ENCODE measurements at places on chromosomes 16 and 17.

GRCh38 chr17:56908001-56908542 is 5.8 kb downstream of the TRIM25 start:
- DNase-seq, result no peak

DNA sequence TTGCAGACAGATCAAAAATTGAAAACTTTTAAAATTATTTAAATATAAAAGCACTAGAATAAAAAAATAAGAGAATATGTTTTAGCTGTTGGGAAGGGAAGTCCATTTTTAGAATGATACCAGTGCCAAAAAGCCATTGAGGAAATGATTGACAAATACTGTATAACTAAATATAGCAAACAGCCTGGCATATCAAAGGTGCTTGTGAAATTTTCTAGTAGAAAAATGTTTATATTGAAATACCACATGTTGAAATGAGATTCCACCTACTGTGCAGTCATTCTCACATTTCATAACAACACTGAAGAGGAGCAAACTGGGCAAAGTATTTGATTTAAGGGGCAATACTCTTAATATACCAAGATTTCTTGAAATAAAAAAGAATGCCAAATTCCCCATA is 183.5 kb downstream of the PHKB start:
- no peak for DNase-seq

DNA sequence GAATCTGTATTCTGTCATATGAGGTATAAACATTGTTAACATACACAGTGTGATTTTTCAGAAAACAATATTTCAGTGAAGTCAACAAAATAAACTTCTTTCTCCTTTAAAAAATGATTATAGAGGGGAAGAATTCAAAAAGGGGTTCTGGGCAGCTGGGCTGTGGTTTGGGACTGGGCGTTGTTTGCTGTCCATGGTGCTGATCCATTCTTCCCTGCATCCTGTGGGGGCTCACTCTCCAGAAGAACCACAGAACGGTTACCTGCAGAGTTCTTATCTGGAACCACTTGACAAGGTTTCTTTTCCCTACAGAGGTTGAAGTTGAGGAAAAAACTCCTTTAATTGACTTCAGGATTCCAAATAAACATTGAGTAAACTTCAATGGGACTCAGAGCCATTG is 1091.0 kb downstream of the CDH8 start:
- peak; percentile 73 for DNase-seq

- DNase-seq, result no peak
Measured at GRCh38 chr17:41393294-41393693, 4.1 kb downstream of the KRT31 start.

DNA sequence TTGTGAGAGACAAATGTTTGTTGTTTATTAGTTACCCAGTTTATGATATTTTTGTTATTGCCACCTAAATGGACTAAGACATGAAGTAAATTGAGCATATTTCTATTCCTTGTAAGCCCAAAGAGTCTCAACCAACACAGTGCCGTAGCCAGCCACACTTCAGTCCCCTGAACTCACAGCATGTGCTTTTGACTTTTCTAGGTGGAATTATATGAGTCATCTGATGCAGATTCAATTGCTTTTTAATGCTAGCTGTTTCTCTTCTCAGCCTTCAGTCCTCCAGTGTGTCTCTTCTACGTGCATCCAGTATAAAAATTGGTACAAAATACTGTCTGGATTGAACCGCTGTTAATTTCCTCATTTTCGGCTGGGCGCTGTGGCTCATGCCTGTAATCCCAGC is 39.0 kb downstream of the IQCK start:
- DNase-seq, result peak; percentile 68

DNA sequence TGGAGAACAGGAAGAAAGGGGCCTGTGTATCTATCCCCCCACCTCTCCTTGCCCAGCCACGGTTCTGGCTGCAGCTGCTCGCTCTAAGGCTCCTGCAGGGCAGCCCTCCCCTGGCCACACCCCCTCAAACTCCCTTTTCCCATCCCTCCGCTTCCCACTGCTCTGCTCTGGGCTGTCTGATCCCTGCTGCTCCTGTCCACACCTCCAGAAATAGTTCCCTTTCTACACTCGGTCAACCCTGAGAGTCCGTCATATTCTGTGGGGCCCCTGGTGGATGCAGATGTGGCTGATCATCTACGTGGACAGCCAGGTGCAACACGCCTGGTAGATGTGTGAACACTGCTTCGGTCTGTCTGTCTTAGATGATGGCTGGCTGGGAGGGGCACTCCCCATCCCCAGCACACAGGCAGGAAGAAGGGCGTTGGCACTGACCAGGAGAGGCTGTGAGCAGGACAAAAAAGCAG is 19.3 kb upstream of the KRT19 start:
- peak; percentile 72 for DNase-seq

GRCh38 chr17:75758131-75758905 is 6.7 kb downstream of the GALK1 start:
- DNase-seq, result no peak

DNA sequence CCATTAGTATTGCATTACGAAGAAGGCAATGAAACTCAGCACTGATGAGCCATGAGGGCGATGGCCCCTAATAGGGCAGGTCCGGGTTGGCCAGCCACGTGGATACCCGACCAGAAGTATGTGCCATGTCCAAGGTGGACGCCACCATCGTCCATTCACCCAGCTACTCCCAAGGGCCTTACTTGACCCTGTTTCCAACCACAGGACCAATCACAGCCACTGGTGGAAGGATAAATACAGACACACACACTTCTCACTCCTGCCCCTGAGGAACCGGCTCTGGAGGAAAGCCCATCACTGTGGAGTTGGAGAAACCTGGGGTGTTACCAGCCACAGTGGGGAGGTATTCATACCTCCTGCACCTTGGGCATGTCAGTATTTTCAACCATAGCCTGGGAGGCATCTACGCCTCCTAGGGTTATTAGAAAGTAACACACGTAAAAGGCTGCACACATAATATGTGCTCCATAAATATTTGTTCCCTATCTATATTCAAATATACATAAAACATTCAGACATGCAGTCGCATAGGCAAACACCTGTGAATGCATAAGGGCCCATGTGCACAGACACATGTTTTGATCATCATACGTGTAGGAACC is 5.4 kb upstream of the ITGA3 start:
- DNase-seq, result no peak

GRCh38 chr16:11913425-11914079 is 2.2 kb downstream of the GSPT1 start:
- peak; percentile 48 for DNase-seq

DNA sequence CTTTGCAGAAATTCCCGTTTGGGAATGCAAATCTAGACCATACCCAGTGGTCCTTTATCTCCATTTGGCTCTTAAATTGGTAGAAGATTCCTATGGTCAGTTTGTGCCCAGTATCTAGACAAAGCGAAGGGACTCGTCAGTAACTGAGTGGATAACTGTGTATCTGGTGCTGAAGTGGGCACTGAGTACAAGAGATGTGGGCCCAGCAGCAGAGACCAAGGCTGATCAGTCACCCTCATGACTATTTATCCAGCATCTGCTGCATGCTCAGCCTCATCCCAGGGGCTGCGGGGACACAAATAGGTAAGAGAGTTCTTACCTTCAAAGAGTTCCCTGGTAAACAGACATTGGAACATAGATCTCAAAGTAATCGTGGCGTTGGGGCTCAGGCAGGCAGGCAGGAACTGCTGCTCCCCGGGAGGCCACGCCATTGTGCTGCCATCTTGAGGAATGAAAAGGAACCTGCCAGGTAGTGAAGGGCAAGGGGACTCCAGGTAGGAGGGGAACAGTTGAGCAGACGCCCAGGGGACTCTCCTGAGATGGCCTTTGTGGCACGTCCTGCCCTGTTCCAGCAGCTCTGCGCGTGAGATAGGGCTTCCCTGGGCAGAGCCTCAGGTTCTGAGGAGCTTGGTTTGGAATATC is 10.3 kb downstream of the NT5M start:
- DNase-seq, result peak; percentile 27

DNA sequence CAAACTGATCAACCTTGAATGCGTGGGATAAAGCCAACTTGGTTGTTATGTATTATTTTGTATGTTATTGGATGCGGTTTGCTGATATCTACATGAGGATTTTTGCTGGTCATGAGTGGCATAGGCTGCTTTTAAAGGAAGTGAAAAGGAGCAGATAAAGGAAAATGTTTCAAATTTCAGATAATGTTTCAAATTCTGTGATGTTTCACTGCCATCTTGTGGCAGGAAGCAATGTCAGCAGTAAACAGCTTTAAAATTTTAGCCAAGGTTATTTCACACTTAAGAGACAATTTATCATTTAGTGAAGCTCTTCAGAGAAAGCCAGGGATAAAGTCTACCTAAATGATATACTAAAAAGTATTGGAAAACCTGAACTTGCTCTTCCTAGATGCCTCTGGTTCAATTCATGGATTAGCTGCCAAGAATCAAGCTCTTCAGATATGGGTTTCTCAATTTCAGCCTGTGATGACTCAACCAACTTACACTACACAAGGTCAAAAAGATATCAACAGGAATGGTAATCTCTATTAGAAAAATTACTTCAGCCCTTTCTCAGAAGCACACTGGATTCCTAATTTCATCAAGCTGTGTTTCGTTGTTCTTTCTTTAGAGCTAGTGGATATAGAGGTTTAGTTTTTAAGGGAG is 136.0 kb upstream of the C17orf78 start:
- peak; percentile 53 for DNase-seq

DNA sequence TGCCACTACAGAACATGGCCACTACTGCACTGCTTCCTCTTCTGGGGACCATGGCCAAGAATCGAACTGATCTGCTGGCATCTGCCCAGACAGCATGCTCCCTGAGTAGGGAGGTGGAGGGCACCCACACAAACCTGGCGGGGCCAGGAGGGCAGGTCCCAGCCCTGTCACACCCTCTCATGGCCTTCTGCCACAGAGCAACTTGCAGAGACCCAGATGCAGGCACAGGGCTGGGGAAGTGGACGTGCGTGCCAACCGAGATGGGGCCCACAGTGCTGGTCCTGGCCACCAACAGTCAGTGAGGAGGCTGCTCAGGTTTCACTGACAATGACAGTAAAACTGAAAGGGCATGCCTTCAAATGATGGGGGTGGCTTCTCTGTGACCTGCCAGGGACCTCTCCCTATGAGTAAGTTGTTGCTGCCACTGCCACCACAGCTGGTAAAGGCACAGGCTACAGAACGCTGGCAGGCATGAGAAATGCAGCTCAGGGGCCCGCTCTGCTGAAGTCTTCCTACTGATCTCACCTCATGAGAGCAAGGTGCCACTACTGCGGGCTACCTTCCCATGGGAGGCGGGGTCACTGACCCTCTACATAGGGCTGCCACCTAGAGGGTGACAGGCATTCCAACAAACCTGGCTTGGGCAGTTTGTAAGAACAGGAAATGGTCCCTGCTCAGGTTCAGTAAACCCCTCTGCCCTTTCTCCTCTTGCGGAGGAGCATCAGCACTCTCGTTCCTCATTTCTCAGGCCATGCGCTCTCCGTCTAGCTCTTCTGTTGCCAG is 15.5 kb downstream of the HIC1 start:
- no peak for DNase-seq

DNA sequence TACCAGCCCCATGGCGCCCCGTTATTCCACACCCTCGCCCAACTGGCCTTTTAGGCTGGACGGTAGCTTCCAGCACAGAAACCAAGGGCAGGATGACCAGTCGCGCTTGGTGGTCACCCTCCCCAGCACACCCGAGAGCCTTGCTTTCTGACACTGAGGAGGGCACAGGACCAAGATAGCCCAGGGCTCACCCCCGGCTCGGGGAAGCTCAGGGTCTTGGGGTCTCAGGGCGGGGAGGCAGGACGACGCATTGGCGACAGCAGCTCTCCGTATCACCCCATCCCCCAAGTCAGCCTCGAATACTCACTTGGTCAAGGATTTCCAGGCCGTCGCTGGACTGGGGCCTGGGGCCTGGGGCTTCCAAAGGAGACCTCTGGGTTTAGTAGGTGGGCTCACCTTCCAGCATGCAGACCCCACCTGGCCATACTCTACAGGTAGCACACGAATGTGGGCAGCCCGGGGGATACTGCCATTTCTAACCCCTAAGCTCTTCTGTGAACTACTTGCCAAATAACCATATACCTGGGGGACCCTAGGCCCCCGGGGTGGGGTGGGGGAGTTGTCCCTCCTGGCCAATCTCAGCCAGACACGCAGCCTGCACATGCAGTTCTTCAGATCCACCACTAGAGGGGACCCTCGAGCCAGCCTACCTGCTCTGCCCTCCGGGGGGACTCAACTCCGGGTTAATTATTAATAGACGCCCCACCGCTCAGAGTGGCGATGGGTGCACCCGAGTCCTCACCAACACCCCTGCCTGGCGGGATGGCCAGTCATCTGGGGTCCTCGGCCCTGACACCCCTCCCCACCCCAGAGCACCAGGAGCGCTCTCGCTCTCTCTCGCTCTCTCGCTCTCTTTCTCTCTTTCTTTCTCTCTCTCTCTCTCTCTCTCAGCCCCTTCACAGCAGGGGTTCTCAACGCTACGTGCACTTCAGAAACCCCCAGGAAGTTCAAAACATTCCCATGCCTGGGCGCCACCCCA is 30.0 kb downstream of the TBC1D16 start:
- peak; percentile 73 for DNase-seq

GRCh38 chr16:85104821-85105391 is 7.4 kb downstream of the CIBAR2 start:
- no peak for DNase-seq

DNA sequence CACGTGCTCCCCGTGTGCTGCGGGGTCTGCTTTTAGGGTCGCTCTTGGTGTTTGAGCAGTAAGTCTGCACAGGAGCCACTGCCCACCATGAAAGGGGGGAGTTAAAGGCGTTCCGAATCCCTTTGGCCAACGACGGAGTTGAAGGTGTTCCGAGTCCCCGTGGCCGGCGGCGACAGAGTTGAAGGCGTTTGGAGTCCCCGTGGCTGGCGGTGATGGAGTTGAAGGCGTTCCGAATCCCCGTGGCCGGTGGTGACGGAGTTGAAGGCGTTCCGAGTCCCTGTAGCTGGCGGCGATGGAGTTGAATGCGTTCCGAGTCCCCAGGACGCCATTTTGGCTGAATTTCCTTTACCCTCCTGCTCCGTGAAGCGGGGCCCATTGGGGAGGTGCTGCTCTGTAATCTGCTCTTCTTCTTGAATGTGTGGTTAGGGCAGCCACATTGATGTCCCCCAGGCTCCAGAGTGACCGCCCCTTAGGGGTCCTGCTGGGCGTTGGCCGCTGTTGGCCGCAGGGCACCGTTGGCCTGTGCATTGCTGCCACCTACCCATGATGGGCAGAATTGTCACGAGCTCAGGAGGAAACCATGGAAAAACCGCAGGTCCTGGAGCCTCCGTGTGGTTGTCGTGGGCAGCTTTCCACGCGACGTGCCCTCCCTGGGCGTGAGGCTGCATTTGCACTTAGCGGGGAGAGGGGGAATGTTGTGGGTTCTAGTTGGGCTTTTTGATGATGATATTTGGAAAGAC is 73.7 kb upstream of the ZNF750 start:
- peak; percentile 23 for DNase-seq

DNA sequence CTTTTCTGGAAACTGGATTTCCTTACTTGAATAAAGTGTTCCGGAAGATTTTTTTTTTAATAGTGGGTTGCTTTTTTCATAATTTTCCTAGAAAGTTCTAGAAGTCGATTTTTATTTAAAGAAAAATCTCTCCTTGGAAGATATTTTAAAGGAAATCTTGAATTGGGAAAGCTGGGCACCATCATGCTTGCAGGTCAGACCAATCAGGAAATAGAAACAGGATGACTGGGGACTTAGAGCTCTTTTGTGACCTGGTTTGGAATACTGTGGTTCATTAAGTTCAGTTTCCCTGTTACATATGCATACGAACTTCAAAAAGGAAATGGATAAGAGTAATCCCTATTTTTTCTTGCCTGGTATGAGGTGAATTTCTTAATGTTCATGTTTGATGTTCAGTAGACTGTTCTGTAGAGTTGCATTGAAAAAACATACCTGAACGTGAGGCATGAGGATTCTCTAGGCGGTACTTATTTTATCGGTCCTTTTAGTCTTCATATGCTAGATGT is 1.2 kb downstream of the NFATC3 start:
- DNase-seq, result peak; percentile 60

GRCh38 chr17:73331060-73331459 is 19.3 kb upstream of the CDC42EP4 start:
- no peak for DNase-seq

- DNase-seq, result peak; percentile 90
Measured at GRCh38 chr17:36463916-36464764, 22.3 kb upstream of the ZNHIT3 start.

All from astrocyte of the hippocampus (primary cell).